ENCODE measurements at places on chromosomes 6 and 20.

DNA sequence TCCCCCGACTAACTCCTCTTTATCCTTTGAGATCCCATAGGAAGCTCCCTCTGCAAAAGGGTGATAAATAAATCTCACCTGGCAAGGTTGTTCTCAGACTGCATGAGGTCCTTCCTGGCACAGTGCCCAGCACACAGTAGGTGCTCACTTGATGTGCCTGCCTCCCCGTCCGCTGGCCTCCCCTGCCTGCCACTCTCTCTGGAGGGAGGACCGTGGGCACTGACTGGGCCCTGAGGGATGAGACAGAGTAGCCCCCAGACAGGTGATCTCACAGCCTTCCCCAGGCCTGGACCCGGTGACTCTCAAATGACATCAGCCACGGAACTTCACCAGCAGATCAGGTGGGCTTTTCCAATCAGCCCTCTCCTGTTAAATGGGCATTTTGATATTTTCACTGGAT is 57.4 kb downstream of the CHMP4B start:
- no peaks in the 10 kb centered on the region for H3K27me3 ChIP-seq
- H3K36me3 ChIP-seq, result no peaks in the 10 kb centered on the region
- no peak overlapping the region for H3K27ac ChIP-seq
- DNase-seq, result no peak
- no peaks in the 10 kb centered on the region for H3K4me1 ChIP-seq

DNA sequence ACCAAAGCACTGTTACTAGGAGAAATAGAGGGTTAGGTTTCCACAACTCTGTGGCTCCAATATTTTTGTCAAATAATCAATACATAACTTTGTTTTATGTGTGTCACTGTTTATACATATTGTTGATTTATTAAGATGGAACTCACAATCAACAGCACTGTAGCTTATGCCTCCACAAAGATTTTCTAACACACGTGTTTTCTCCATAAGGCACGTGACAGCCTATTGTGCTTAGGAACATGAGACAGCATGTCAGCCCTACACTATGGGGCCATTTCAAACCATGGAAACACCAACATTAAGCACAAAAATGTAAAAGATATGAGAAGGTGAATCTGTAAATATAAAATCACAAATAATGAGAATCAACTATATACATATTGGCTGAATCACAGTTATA is 127.0 kb downstream of the PAK5 start:
- H3K36me3 ChIP-seq, result no peaks in the 10 kb centered on the region
- DNase-seq, result no peak
- H3K4me1 ChIP-seq, result no peaks in the 10 kb centered on the region
- H3K4me3 ChIP-seq, result no peak overlapping the region

DNA sequence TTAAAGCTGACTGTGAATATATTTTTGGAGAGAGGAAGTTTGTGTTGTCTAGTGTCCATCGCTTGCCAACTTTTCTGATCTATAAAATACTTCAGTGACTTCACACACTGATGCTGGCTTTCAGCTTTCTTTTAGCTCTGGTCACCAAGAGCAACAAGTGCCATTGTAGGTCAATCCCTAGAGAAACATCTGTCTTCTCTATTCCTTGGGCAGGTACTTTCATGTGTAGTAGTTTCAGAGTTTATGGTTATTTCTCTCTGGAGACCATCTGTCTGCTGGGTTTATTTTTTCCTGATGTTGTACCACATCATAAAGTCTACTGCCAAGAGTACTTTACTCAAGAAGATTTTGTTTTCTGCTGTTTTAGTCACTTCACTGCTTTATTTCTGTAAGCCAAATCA is 249.9 kb downstream of the KHDC1L start:
- H3K36me3 ChIP-seq, result peaks cover 31% of the 10 kb centered on the region
- no peak overlapping the region for H3K27ac ChIP-seq
- H3K27me3 ChIP-seq, result no peaks in the 10 kb centered on the region
- H3K4me3 ChIP-seq, result no peak overlapping the region
- H3K4me1 ChIP-seq, result peaks cover 9% of the 10 kb centered on the region

- H3K4me1 ChIP-seq, result no peaks in the 10 kb centered on the region
- DNase-seq, result no peak
- H3K27me3 ChIP-seq, result peaks cover 27% of the 10 kb centered on the region
- no peak overlapping the region for H3K27ac ChIP-seq
These were observed 59.6 kb upstream of the SALL4 start for GRCh38 chr20:51861726-51862466.

All from activated naive CD8-positive, alpha-beta T cell treated with anti-CD3 and anti-CD28 coated beads for 36 hours (primary cell).